Fibroblast of skin of scalp (primary cell): ENCODE measurements at places on chromosomes 16 and 17.

- no peak for DNase-seq
These were observed 57.3 kb downstream of the ZFPM1 start for GRCh38 chr16:88510091-88510994.

- DNase-seq: no peak
These were observed 6.0 kb downstream of the SYNGR2 start for GRCh38 chr17:78174346-78174869.

DNA sequence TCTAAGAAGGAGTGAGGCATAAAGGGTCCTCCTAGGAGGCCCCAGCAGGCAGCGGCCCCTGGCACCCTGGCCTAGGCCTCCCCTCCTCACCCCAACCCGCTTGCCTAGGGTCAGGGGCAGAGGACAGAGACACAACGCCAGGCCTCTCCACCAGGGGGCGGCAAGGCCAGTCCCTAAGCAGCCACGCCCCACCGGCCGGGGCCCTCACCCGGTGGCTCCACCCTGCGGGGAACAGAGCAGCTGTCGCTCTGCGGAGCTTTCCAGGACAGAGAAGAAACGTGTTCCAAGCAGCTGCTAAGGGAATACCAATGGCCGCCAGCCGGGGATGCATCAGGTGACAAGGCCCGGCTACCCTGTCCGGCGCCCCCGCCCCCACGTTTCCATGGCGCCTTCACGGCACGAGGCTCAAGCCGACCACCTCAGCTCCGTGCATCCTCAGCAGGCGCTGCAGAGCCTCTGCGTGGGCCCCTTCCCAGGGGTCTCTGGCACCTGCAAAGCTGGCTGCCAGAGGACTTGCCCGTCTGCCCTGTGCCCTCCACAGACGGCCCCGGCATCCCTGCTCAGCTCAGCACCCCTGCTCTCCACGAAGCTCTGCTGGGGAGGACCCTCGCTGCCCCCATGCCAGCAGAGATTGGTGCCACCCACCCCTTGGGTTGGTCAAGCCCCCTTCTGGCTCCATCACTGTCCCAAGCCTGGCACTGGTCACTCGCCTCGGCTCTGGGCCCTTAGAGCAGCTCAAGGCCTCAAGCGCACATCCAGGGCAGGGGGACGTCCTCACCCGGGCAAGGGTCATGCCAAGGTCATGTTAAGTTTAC lies 5.6 kb downstream of the ZNF598 start:
- DNase-seq: peak; percentile 85

DNA sequence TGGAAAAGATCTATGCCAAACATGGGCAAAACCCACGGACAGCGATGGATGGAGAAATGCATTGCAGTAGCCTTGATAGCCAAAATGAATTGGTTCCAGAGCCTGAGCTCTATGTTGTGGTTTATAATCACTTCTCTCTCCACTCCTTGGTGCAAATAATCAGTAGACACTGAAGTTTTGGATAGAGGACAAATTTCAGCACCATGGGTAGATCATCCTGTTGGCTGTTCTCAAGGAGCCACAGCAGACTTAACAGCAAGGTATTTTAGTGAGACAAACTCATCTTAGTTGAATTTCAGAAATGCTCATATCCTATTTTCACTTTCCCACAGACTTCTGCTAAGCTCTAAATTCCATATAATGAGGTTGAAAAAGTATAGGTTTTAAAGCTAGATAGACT lies 88.3 kb upstream of the CCL1 start:
- peak; percentile 1 for DNase-seq

DNA sequence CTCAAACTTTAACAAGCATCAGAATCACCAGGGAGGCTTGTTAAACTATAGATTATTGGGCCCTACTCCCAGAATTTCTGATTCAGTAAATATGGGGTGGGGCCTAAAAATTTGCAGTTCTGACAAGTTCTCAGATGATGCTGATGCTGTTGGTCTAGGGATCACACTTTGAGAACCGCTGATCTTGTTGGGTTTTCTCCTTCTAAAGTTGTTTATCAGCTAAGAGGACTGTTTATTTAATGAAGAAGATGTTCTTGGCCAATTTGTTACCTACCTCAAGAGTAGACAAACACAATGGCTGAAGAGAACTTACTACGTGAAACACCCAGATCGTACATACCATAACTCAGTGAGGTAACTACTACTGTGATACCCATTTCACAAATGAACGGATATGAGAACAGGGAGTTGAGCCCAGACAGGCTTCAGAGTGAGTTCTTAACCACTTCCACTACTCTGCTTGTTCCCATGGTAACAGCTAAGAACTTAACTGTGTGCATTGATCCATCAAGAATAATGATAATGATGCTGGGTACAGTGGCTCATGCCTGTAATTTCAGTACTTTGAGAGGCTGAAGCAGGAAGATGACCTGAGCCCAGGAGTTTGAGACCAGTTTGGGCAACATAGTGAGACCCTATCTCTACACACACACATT lies 85.3 kb upstream of the NSRP1 start:
- no peak for DNase-seq

- no peak for DNase-seq
These were observed 112.6 kb downstream of the IRF8 start for GRCh38 chr16:86011532-86011931.

DNA sequence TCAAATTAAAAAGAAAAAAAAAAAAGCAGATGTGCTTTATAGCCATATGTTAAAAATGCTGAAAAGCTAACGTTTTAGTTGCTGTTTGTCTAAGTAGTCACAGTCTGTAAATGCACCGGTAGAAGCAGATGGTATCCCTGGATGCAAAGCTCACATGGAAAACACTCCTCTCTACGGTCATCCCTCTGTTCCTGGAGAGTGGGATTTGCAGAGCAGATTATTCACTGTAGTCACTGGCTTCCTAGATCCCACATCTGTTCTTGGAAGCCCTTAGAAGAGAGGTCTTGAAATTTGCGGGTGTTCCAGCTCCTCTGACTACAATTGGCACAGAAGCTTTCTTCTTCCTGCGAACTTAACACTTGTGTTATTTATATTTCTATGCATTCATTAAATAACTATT lies 186.6 kb downstream of the PMP22 start:
- DNase-seq: no peak

GRCh38 chr17:64277831-64278562 lies 14.9 kb upstream of the TEX2 start:
- no peak for DNase-seq

- DNase-seq: no peak
These were observed 24.9 kb downstream of the SAP30BP start for GRCh38 chr17:75691801-75692626.

- DNase-seq: no peak
These were observed 66.7 kb downstream of the IRX6 start for GRCh38 chr16:55390630-55391237.

- no peak for DNase-seq
These were observed 60.6 kb upstream of the DHX40 start for GRCh38 chr17:59504821-59505220.

DNA sequence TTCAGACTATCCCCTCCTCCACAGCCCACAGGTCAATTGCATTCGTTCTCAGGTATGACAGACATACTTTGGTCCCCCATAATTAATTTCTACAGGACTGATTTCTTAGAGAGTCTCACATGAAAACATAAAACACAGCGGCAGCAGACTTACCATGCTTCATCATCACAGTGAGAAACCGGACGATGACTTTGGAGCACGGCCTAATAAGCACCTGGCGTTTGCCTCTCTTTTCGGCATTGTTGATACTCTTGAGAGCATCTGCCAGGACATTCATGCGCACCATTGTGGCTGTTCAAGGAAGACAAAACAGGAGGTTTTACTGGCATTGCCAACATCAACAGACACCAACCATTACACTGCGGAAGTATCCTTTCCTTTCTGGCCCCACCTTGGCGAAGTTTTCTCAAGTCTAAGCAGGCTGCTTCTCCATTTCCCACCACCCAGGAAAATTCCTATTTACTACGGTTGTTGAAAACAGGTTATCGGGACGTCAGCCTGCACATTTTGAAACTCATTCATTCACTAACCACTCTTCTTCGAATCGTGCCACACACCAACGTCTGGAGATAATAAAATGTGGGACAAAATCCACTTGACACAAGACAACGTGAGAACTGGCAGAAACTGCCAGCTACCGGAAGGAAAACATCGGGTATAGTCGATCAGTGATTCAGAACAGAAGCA lies 1.2 kb downstream of the RPS15A start:
- no peak for DNase-seq

GRCh38 chr16:77856438-77857160 lies 68.2 kb downstream of the VAT1L start:
- no peak for DNase-seq

- DNase-seq: no peak
These were observed 46.3 kb downstream of the C16orf78 start for GRCh38 chr16:49419862-49420261.
